NCI-H526 (cell line): ENCODE measurements at places on chromosomes 2 and 18.

DNA sequence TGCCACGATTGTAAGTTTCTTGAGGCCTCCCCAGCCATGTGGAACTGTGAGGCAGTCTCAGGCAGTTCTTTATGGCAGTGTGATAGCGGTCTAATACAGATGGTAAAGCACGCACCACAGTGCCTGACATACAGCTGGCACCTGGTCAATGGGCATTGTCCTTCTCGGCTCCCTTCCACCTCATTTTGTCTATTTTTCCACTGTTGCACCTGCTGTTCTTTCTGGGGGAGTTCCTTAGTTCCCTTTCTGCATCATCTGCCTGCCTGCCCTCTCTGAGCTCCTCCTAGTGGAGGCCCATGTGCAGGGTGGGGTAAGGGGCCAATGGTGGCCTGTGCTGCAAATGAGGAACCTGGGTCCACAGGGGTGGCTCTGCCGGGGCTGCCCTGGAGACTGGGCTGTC is 157.6 kb downstream of the LPIN1 start:
- no peak for DNase-seq

DNA sequence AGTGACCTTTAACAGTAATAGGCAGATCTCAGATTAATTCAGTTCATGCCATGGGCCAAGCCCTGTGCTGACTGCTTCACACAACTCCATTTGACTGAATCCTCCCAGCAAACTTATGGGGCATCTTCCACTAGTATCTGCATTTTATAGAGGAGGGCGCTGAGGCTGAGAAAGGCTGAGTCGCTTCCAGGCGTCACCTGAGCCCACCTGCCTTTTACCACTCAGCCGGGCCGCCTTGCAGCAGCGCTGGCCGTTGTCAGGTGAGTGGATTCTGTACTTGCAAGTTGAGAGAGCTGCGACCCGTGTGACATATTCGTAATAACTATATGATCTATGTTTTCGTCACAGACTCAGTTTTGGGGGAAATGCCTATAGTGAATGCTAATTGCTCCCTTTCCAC is 59.3 kb upstream of the B3GNT7 start:
- no peak for DNase-seq

DNA sequence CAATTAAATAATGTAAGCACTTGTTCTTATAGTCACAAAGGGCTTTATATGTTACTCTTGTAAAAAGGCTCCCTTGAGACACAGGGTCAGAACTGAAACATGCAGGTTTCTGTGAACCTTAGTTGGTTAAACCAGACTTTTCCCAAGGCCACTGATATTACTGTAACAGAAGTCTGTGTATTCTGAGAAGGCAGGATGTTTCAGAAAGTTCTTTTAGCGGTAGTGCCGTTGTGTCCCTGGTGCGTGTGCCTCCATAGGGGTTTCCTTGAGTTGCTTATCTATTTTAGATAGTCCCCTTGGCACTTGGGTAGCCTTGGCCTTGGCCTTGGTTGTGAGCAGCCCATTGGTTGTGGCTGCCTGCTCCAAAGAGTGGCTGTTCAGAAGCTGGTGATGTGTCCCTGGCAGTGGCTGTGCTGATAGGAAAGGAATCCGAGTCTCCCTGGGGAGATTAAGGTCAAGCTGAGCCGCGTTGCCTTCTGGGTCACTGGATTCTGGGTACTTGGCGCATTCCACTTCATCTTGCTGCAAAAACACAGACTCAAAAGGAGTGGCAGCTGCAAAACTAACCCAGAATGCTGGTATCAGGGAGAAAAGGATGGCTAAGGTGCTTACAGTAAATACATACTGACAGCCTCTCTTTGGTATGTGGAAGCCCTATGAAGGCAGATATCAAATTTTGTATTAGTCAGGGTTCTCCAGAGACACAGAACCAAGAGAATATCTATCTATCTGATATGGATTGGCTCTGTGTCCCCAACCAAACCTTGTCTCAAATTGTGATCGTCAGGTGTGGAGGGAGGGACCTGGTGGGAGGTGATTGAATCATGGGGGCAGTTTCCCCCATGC is 69.7 kb downstream of the FHOD3 start:
- DNase-seq: no peak

DNA sequence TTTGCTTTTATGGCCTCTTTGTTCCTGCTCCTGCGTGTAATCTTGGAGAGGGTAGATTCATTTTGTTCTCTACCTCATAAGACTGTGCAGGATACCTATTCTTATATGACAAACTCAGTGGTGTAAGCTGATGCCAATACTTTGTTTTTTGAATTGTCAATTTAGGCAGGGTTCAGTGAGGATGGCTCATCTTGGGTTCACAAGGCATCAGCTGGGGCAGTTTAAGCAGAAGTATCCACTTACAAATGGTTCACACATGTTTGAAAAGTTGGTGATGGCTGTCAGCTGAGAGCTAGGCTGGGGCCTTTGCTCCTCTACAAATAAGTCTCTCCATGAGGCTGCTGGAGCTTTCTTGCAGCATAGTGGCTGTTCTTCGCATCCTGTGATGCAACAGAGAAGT is 920.6 kb upstream of the PIK3C3 start:
- DNase-seq: no peak

- DNase-seq: no peak
These were observed 158.9 kb upstream of the SLC14A2 start for GRCh38 chr18:45456090-45457021.

DNA sequence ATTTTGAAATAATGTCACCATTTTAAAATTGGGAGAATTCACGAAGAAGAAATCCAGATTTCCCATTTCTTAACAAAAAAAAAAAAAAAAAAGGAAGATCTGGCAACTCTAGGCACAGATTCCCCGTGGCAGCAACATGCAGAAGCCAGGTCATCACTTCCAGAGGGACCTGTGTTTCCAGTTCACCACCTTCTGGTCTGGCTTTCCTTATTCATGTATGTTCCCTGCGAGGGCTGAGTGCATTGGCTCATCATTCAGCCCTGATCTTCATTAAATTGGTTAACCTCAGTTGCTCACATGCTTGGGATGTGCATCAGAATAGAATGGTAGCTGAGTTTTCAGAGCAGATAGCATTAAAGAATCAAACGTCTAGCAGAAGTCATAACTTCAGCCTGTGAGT is 25.0 kb upstream of the MAP3K20 start:
- no peak for DNase-seq

- peak; percentile 44 for DNase-seq
These were observed 3.7 kb upstream of the HES6 start for GRCh38 chr2:238243496-238244076.

DNA sequence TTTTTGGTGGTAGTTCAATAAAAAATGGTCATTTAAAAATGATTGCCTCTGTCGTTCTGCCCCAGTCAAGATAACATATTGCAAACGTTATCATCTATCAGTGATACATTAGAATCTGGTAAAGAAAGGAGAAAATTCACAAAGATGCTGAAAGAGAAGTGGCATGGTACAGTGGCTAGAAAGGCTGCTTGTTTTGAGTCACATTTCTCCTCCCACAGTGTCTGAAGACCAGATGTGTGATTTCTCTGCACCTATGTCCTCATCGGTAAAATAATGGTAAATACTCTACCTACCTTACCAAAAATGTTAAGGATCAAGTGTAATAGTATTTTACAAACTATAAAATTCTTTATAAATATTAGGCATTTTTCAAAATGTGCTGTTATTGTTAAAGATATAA is 76.1 kb upstream of the NOSTRIN start:
- DNase-seq: no peak

- no peak for DNase-seq
These were observed 12.5 kb downstream of the ZNF407 start for GRCh38 chr18:74610051-74610615.

GRCh38 chr2:119264781-119265692 is 41.4 kb downstream of the STEAP3 start:
- peak; percentile 15 for DNase-seq

DNA sequence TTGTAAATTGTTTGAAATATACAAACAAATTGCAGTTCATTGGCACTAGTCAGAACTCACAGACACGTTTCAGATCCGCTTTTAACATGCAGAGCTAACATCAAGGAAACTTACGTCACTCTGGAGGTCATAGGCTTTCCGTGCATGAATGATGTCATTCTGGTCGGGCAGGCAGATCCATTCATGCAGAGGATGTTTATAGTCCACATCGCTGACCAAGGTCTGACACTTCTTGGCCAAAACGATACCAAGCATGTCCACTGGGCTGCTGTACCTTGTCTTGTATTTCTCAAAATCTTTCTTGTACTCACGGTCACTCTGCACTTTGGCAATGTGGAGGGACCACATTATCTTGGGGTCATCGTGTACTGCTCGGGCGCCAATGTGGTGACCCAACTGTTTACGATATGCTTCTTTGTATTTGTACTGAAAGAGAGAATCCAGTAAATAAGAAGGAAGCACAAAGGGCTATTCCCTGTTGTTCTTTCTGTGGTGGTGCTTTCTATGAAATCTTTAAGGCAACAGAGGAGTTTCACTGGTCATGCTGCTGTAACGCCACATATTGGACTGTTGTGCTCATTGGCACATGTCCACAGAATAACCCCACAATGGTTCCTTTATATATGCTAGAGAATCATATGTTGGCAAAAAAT is 114.8 kb downstream of the NEB start:
- DNase-seq: no peak

GRCh38 chr2:18560797-18561085 is 288 bp upstream of the RDH14 start:
- DNase-seq: no peak

GRCh38 chr2:98134172-98135005 is 47.4 kb downstream of the VWA3B start:
- no peak for DNase-seq

DNA sequence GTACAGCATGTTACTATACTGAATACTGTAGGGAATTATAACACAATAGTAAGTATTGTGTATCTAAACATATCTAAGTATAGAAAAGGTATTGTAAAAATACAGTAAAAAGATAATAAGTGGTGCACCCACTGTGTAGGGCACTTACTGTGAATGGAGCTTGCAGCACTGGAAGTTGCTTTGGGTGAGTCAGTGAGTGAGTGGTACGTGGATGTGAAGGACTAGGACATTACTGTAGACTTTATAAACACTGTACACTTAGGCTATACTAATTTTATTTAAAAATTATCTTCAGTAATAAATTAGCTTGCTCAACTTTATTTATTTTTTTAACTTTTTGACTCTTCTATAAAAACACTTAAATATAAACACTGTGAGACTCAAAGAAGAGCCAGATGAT is 82.6 kb downstream of the MTA3 start:
- DNase-seq: no peak

DNA sequence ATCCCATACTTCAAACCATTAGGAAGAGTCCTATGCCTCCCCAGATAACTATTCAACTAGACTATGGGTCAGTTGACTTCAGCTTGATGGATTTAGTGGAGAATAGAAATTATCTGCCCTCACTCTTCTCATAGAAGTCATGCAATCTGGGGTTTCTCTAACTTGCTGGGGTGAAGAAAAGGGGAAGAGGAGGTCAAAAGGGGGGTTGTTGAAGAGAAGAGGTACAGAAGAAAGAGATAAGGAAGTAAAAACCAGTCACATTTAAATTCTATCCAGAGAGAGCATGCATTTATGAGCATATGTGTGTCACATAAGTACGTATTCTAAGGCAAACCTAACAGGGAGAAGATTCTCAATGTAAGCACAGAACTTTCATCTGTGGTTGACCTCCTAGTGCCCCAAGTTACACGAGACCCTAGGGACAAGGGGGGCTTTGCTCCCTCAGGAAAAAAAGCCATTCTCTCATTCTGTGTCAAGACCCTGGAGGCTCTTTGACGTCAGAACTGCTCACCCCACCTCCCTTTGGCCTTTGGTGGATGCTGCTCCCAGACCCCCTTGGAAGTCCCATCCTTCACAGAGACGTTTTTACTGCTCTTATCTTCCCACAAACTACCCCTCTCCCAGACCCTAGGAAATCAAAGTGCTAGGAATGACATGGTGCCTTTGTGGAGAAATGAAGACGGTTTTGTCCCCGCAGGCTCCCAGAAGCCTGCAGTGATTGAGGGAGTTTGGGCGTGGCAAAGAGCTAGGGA is 236.8 kb upstream of the TNP1 start:
- DNase-seq: no peak

DNA sequence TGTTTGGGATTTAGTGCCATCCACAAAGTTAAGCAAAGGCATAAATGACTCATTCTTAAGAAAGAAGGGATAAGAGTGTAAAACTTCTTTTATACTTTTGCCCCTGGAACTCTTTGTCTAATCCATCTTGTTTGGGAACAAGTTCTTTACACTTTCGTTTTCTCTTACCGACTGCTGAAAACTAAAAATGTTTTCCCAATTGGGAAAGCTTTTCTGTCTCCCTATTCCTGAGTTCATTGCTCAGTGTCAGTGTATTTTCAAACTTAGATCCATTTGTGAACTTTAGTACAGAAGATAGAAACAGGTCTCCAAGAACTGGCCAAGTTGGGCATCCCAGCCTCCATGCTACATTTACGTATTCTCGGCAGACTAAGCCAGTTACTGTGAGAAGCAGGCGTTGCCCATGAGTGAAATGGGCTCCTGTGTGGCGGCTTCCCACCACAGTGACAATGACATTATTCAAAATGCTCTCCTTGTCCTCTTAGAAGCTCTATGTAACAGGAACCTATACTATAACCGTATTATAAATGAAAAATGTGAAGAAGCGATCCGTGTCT is 51.7 kb downstream of the TGOLN2 start:
- no peak for DNase-seq

- DNase-seq: no peak
These were observed 301.6 kb upstream of the STON1 start for GRCh38 chr2:48228345-48228684.

- DNase-seq: no peak
These were observed 46.7 kb downstream of the INO80C start for GRCh38 chr18:35451032-35451431.

- no peak for DNase-seq
These were observed 9.1 kb downstream of the GPR155 start for GRCh38 chr2:174477759-174478158.

DNA sequence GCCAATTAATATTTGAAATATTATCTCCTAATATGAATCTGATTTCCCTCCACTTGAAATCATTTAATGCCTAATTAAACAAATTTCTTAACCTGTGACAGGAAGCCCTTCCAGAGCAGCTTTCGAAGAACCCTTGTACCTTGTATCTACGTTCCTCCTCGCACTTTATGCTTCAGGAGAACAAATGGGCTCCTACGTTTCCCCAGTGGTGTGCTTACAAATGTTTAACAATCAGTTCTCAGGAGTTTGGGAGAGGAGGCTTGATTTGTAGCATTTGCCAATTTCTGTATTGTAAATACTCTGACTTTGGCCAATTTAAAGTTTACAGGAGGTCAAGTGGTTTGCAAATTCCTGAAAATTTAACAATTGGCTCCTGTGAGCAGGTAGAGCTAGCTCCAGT is 327.8 kb downstream of the THSD7B start:
- no peak for DNase-seq

DNA sequence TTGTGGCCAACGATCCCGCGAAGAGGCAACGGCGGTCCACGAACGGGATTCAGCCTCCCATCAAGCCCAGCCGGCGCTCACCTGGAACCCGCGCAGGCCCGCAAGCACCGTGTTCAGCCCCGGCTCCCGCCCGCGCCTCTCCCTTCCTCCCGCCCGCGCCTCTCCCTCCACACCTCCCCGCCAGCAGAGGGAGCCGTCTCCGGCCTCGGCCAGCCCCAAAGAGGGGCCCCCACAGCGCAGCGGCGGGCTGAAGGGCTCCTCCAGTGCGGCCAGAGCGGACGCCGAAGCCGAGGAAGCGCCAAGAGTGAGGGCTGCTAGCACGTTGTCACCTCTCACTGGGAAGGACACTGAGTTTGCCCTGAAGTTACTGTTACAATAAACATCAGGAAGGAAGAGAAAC is 55.3 kb upstream of the LAPTM4A start:
- no peak for DNase-seq
